ENCODE measurements at places on chromosomes 1 and 21.

GRCh38 chr21:36859744-36860501 is 106.5 kb downstream of the HLCS start:
- DNase-seq, result no peak

DNA sequence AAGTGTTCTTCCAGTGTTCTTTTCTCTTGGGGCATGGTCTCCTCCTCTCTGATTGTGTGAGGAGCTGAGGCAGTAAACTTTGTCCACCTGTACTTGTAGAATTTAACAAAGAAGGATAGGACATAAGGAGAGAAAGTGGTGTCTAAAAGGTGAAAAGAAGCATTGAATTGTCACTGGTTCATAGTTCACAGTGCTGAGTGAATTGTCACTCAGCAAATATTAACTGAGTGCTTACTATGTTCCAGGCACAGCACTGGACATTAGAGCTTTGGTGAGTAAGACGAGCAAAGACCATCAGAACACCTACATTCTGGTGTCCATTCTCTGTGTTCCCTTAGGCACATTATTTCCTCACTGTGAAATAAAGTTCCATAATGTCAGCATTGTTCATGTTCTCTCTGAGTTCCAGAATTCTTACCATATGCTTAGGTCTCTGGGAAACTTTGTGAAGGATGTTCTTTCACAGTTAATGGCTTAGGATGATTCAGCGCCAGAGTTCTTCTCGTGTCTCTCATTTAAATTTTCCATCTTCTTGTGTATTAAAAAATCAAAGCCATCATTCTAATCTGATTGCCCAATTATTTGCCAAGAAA is 156.8 kb upstream of the HOOK1 start:
- no peak for DNase-seq

DNA sequence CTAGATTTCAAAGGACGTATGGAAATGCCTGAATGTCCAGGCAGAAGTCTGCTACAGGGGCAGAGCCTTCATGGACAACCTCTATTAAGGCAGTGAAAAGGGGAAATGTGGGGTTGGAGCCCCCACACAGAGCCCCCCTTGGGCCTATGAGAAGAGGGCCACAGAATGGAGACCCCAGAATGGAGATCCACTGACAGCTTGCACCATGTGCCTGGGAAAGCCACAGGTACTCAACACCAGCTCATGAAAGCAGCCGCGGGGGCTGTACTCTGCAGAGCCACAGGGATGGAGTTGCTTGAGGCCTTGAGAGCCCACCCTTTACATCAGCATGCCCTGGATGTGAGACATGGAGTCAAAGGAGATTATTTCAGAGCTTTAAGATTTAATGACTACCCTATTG is 108.7 kb downstream of the DMRTB1 start:
- no peak for DNase-seq

GRCh38 chr1:111275079-111275478 is 15.6 kb upstream of the CHIA start:
- no peak for DNase-seq

DNA sequence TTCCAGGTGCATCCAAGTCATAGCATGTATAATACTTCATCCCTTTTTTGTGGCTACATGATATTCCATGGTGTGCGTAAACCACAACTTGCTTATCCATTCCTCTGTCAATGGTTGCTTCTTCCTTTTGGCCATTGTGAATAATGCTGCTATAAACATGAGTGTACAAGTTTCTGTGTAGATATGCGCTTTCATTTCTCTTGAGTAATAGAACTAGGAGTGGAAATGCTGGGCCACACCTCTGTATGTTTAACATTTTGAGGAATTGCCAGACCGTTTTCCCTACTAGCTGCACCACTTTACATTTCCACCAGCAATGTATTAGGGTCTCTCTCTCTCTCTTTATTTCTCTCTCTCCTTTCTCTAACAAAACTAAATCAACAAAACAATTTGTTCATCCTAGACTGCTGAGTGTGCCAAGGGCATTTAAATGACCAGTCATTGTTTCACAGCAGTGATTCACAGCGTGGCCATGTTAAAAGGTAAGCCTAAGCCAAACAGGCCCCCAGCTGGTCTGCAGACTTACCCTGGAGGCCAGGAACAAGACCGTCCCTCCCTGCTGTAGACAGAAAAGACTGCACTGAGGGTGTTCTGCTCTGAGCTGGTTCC is 53.2 kb upstream of the LYST start:
- no peak for DNase-seq

DNA sequence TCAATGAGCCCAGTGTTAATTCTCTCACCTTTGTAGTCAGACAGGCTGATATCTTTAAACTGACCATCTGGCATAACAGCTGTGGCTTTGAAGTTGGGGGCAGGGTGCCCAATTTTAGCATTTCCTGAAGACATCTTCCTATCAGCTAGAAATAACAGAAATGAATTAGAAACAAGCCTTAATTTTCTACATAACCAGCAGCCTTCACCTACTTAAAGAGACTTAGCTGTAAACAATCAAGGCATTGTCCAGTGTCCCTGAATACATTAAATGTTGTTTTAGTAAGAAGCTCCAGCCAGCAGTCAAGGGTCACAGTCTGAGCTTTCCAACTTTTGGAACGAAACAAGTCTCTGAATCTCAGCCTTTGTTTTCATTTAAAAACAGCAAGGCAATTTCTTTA is 2.8 kb downstream of the PRDX1 start:
- no peak for DNase-seq

GRCh38 chr1:5896706-5897660 is 95.2 kb downstream of the NPHP4 start:
- no peak for DNase-seq

GRCh38 chr1:228793032-228793431 is 57.8 kb downstream of the RHOU start:
- no peak for DNase-seq

- DNase-seq, result no peak
These were observed 12.0 kb upstream of the S100A2 start for GRCh38 chr1:153577624-153578051.

- DNase-seq, result no peak
These were observed 2.0 kb downstream of the FMO1 start for GRCh38 chr1:171250263-171250662.

DNA sequence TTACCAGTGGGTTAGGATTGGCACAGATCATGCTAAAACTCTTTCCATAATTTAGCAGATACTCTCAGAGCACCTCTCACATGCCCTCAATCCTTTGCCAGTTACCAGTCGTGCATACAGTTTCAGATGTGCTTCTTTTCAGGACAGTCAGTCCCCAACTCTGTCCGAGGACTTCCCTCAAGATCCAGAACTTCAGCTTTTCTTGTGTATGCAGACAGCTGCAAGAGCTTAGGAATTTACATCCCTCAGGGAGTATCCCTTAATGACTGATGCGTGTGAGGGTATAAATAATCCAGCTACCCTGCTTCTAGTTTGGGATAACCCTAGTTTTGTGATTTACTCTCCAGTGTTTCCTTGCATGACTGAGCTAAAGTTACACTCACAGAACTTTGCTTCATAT is 393.0 kb upstream of the PLXNA2 start:
- no peak for DNase-seq

GRCh38 chr1:39310691-39311090 is 106.2 kb downstream of the MACF1 start:
- no peak for DNase-seq

GRCh38 chr1:10910681-10911489 is 101.6 kb upstream of the TARDBP start:
- no peak for DNase-seq

DNA sequence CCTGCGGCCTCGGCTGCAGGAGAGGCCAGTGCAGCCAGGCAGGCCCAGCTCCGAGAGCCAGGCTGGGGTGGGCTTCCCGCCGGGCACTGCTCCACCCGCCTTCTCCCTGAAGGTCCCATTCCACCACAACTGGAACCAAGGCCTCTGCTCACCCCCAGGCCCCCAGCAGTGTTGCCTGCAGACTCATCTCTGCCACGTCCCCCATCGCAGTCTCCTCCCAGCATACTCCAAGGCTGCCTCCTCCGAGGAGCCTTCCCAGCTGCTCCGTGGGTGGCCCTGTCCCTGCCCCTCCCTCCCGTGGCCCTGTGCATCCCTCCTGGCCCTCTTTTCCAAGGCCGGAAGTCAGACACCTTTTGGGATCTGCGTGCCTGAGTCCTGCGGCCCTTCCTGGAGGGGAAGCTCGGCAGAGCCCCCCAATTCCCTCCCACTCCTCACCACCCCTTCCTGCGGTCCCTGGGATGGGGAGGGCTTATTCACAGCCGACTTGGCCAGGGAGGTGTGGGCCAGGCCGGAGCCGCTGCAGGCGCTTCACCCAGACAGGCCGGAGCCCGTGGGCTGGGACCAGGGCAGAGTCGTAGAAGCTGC is 47.6 kb downstream of the SLX9 start:
- no peak for DNase-seq

- DNase-seq, result no peak
These were observed 37.6 kb downstream of the NRDC start for GRCh38 chr1:51840743-51841461.

DNA sequence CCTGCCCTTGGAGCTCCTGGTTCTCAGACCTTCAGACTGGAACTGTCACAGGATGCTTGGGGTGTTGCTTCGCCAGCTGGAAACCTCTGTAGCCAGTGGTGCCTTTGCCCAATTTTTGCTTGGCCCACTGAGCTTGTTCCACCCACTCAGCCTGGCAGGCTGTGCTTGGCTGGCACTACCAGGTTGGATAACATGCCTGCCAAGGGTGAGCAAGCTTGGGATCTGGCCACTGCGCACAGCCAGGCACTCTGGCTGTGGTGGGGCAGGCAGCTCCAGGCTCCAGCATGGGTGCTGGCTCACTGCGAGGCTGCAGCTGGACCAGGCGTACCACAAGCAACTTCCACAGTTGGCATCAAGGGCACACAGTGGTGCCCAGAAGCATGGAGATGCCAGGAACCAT is 967.8 kb upstream of the NCAM2 start:
- no peak for DNase-seq

- DNase-seq, result no peak
These were observed 19.5 kb upstream of the TNFRSF1B start for GRCh38 chr1:12147201-12147701.

GRCh38 chr21:38323721-38324531 is 67.1 kb downstream of the KCNJ15 start:
- DNase-seq, result peak; percentile 59

DNA sequence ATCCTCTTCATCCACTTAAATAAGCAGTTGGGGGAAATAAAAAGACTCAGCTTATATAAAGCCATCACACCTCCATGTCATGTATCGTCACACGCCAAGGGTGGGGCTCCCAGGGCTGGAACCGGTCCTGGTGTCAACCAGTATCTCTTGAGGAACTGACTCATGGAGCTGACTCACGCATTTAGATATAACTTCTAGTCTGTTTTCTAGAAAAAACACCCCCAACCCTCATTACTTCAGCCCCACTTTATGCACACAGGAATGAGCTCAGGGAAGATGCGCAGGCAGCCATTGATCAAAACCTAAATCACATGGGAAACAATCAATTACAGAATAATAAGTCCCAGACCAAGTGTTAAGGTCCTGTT is 6.9 kb upstream of the IL22RA1 start:
- DNase-seq, result no peak

GRCh38 chr1:119966020-119966419 is 69.7 kb upstream of the ADAM30 start:
- no peak for DNase-seq

- DNase-seq, result no peak
These were observed 33.2 kb downstream of the KCTD3 start for GRCh38 chr1:215600258-215600792.

GRCh38 chr1:222880587-222880986 is 65.7 kb downstream of the DISP1 start:
- DNase-seq, result no peak

GRCh38 chr1:59316497-59317128 is 19.7 kb downstream of the FGGY start:
- DNase-seq, result no peak

DNA sequence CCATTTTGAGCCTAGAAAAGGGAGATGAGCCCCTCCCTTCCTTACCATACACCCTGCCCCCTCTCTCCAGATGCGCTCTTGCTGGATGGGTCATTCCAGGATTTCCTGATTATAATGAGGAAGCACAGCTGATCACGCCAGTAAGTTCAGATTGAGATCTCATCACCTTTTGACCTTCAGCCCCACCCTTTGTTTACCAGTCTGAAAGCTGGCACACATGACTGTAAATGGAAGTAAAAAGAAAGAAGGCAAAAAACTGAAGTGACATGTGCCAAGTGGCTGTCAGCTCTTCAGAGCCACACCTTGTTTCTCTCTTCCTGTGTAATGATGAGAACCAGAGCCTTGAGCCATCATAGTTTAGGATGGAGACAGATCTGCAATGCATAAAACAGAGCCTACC is 27.9 kb downstream of the S1PR1 start:
- DNase-seq, result no peak

- DNase-seq, result no peak
These were observed 118.5 kb upstream of the C1orf174 start for GRCh38 chr1:4018466-4019146.

- no peak for DNase-seq
These were observed 121.1 kb downstream of the AJAP1 start for GRCh38 chr1:4775506-4775905.

DNA sequence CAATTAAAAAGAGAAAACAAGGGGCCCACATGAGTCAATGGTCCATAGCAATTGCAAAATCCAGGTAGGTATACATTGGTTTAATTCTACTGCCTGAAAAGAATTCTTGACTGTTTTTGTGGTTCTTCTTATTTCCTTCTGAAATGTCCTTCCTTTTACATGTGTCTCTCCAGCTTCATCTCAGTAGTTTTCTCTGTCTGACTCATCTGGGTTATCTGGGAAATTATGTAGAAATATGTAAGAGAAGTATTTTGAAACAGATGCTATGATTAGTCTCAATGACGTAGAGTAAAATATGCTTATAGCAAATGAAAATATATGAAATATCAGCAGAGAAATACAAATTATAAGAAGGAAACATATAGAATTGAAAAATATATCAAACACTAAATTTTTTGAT is 953.2 kb downstream of the BRINP3 start:
- DNase-seq, result no peak

DNA sequence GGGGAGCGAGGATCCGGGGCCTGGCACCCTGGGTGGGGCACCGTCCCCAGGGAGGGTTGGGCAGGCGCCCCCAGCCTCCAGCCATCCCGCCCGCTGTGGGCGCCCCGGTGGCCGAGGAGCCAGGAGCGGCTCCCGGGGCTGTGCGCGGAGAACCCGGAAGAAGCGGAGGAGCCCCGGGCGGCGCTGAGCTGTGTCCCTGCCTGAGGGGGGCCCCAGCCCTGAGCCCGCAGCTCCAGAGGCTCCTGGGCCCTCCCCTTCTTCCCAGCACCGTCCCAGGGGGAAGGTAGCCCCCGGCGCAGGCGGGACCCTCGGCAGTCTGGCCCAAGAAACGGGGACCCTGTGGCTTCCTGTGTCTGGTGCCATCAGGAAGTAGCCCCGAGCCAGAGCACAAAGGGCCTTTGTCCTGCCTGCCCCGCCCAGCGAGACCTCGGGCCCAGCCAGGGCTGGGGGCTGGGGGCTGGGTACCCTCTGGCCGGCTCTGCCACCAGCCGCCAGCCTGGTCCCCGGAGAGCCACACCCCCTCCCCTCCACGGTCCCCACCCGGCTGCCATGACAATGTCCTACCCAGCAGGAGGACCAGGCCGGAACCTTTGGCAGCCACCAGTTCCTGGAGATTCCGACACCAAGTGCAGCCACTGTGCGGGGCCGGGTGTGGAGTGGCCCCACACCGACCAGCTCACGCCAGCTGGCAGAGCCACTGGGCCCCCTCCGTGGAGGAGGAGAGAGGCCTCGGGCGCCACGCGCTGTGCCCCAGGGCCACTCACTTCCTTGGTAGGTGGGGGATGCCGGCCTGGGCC is 15.6 kb upstream of the TTLL10 start:
- DNase-seq, result no peak

- DNase-seq, result no peak
These were observed 5.4 kb upstream of the SLAMF8 start for GRCh38 chr1:159821171-159821867.

- no peak for DNase-seq
These were observed 7.4 kb downstream of the BSDC1 start for GRCh38 chr1:32386676-32387392.

- DNase-seq, result no peak
These were observed 2.3 kb upstream of the OR6K6 start for GRCh38 chr1:158752155-158752712.
